Femur (tissue), 1 donor: ENCODE measurements at places on chromosomes 4 and X.

GRCh38 chrX:110241816-110242215, 76.1 kb downstream of the AMMECR1 start:
- DNase-seq, result peak; percentile 34

DNA sequence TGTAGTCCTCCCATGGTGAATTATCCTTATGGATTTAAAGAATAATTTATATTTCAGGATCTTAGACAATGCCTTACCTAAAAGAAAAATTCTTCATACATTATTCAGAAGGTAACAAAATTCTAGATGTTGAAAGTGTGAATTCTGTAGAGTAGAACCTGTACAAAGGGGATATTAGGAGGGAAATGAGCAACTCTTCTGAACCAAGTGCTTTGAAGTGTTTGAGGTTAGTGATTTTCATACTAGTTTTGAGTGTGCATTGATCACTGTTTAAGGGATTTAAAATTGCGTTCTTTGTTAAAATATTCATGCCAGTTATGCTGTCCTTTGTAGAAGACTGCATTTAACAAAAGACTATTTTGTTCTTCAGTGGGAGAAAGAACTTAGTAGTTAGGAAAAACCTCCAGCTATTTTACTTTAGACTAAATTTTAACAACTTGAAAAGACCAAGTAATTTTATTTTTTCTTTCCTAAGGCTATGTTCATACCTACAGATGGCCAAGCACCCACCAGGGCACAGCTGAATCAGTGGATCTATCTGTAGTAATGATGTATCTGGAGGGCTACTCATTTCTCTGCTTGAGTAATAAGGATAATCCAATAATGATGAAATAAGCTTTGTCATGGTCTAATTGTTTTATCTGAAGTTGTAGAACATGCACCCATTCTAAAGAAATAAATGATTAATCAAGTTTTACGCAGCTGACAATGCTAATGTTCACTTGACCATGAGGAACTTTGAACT, 134.3 kb upstream of the RPS6KA6 start:
- DNase-seq, result no peak

GRCh38 chr4:60953826-60954225, 246.3 kb upstream of the ADGRL3 start:
- no peak for DNase-seq

DNA sequence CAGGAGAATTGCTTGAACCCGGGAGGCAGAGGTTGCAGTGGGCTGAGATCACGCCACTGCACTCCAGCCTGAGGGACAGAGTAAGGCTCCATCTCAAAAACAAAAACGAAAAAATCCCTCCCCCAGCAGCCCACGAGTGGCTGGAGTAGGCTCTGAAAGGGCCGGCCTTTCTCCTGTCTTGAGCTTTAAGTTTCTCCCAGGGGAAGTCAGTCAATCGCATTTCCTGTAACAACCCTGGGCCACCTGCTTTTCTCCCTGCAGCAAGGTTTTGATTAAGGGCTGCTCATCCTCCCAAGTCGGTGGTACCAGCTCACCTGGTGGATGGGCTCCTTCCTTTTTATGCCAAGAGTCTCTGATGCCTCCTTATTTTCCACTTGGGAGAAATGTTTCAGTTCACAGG, 2.0 kb upstream of the NYX start:
- no peak for DNase-seq

- peak; percentile 79 for DNase-seq
Measured at GRCh38 chrX:22686138-22686541, 313.6 kb upstream of the DDX53 start.

- no peak for DNase-seq
Measured at GRCh38 chrX:136457303-136457917, 30.3 kb upstream of the BRS3 start.

- no peak for DNase-seq
Measured at GRCh38 chr4:111434586-111434985, 710.7 kb upstream of the FAM241A start.

GRCh38 chrX:16825264-16826035, 39.2 kb downstream of the TXLNG start:
- DNase-seq, result no peak

GRCh38 chrX:644304-645281, 14.0 kb downstream of the SHOX start:
- DNase-seq, result peak; percentile 35

- DNase-seq, result no peak
Measured at GRCh38 chrX:107755721-107756120, 19.9 kb downstream of the TSC22D3 start.

- DNase-seq, result no peak
Measured at GRCh38 chr4:100508691-100509090, 9.1 kb downstream of the EMCN start.

GRCh38 chr4:147578051-147578476, 39.1 kb upstream of the TMEM184C start:
- DNase-seq, result no peak

DNA sequence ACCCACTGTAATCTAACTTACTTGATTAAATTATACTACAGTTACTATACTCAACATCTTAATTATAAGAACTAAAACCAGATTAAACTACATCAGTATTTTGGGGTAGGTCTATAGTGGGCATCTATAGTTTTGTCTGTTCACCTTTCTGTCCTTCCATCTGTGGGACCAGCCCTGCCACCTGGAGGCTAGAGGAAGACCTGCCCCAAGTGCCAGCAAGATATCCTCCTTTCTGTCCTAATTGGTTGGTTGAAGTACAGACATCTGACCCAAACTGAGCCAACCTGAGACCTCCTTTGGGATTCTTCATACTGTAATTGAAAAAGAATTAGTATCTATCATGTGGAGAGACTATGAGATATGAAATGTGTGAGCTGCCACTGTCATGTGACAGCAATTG, 172.2 kb upstream of the TLL1 start:
- DNase-seq, result no peak

- peak; percentile 13 for DNase-seq
Measured at GRCh38 chr4:3342182-3342854, 49.5 kb downstream of the RGS12 start.

GRCh38 chr4:71355045-71355444, 16.2 kb downstream of the SLC4A4 start:
- no peak for DNase-seq

DNA sequence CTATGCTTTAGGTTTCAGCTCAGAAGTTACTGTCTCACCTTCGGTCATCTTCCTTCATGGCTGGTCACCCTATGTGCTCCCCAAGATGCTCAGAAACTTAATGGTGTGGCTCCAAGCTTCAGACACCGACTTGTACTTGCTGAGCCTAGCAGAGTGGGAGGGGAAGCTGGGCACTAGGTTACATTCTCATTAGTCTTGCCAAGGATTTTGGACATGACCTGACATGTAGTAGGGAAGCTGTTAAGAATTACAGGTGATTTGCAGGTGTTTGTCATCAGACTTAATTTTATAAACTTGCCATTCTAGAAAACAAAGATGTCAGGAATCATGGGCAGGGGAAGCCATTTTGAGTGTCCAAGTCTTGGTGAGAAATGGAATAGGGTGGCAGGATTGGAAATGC, 72.4 kb downstream of the CCNG2 start:
- DNase-seq, result no peak

DNA sequence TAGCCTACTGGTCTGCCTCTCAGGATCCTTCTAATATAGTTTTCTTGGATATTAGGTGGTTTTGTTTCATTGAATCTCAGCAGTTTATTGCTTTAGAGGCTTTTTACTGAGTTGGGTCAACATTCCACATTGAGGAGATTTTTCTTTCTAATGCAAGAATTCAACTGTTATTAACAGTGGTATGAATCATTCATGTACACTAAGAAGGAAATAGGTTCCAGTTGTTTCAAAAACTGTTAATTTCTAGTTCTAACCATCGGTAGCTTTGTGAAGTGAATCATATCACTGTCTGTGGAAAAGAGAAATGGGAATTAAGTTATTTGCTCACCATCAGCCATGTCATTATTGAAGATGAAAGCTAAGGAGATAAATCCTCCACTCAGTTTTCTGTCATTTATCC, 331.5 kb downstream of the RPA4 start:
- DNase-seq, result no peak

DNA sequence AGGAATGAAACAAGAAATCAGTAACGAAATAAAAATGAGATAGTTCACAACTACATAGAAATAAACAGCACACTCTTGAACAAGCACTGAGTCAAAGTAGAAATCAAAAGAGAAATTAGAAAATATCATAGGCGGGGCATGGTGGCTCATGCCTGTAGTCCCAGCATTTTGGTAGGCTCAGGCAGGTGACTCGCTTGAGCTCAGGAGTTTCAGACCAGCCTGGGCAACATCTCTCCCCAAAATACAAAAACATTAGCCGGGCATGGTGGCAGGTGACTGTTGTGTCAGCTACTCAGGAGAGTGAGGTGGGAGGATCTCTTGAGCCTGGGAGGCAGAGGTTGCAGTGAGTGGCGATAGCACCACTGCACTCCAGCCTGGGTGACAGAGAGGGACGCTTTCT, 714.4 kb downstream of the GLUD2 start:
- no peak for DNase-seq
